ENCODE measurements at places on chromosomes 3 and 15.

DNA sequence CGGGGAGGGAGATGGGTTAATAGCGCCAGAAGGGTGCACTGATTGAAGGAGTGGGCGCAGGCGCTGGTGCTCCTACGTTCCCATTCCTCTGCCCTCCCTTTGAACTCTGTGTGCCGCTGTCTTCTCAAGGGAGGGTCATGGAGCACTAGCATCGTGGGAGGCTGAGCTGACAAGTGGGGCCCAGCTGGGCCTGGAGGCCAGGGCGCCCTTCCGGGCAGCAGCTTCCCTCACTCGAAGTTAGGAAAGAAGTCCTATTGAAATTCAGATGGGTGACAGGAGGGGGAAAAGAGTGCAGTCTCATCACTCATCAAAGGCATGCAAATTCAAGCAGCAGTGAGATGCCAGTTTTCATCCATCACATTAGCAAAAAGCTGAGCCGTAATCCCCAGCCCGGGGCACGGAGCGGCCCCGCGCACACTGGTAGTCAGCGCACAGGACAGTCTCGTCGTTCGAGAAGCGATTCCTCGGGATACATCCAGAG is 128.2 kb downstream of the LRRK1 start:
- DNase-seq: no peak

GRCh38 chr3:45737234-45737633 is 48.0 kb downstream of the SACM1L start:
- DNase-seq: no peak

GRCh38 chr3:62493109-62493801 is 119.9 kb upstream of the FEZF2 start:
- no peak for DNase-seq

DNA sequence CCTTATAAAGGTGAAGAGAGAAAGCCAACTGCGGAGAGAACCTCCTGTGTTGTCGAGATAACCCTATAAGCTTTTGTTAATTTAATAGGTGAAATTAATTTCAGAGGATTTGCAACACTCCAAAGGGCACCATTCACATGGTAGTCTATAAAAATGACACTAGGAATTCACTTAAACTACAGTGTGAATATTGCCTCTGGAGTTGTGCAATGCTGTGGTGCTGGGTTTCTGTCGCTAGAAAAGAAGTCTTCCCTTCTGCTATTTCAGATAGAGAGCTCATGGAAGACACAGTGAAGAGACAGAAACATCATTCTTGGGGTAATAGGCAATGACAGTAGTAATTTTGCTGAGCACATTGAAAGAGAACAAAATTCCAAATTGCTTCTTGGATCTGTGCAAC is 28.8 kb upstream of the PROK2 start:
- DNase-seq: no peak

DNA sequence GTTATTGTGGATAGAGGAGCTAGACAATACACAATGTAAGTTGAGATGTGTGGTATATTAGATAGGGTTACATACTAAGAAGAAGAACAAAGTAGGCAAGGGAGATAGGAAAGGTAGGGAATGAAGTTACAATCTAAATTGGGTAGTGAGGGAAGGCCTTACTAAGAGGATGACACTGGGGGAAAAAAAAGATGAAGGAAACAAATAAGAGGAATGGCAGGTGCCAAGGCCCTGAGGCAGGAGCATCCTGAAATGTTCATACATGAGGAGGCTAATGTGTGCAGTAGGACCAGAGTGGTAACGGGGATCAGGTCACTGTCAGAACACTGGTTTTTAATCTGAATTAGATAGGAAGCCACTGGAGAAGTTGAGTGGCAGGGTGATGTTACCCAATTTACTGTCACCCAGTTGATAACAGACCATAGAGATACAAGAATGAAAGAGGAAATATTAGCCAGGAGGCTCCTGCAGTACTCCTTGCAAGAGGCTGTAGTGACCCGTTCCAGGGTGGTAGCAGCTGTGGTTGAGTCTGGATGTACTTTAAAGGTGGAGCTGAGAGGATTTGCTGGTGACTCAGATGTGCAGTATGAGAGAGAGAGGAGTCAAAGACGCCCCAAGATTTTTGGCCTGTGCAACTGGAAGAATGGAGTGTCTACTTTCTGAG is 14.4 kb downstream of the RTP1 start:
- DNase-seq: peak; percentile 27

DNA sequence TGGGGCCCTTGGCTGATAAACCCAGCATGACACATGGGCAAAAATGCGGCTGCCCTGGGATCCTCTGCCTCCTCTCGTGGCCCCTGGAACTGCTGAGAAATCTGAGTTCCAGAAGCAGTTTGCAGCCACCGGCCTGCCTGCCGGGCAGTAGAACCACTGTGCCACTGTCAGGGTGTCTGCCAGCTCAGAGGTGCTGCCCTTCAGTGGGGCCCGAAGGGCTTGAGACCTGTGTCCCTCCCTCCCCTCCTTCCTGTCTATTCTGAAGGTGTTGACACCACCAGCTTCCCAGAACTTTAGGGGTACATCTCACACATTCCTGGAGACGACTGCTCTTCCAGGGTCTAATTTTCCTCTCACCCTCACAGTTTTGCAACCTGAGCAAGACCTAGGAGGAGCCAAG is 88.2 kb upstream of the POMGNT2 start:
- DNase-seq: no peak

GRCh38 chr15:82003916-82004315 is 41.9 kb downstream of the MEX3B start:
- no peak for DNase-seq

GRCh38 chr3:108227131-108227530 is 4.9 kb upstream of the IFT57 start:
- no peak for DNase-seq

GRCh38 chr15:71313806-71314205 is 198.5 kb downstream of the THSD4 start:
- DNase-seq: peak; percentile 50

- DNase-seq: peak; percentile 80
Measured at GRCh38 chr15:31953478-31953877, 76.8 kb upstream of the CHRNA7 start.

DNA sequence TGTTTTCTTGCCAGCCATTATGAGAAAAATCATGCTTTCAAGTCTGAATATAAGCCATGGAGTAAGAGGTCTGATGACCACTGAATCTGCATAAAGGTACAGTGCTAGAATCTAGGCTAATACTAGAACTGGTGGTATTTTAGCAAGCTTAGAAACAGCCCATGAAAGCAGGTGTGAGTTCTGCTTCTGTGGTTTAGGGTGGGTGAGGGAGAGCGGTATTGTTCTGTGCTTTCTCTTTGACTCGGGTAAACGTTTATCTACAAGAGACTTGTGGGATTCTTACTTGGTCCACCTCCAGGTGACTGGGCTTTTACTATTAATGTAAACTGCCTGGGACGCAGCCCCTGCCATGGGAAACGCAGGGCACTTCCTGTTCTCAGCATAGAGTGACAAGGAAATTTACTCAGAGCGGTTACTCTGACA is 55.2 kb downstream of the PGPEP1L start:
- DNase-seq: no peak

- DNase-seq: no peak
Measured at GRCh38 chr15:57943171-57943570, 122.3 kb downstream of the ALDH1A2 start.

DNA sequence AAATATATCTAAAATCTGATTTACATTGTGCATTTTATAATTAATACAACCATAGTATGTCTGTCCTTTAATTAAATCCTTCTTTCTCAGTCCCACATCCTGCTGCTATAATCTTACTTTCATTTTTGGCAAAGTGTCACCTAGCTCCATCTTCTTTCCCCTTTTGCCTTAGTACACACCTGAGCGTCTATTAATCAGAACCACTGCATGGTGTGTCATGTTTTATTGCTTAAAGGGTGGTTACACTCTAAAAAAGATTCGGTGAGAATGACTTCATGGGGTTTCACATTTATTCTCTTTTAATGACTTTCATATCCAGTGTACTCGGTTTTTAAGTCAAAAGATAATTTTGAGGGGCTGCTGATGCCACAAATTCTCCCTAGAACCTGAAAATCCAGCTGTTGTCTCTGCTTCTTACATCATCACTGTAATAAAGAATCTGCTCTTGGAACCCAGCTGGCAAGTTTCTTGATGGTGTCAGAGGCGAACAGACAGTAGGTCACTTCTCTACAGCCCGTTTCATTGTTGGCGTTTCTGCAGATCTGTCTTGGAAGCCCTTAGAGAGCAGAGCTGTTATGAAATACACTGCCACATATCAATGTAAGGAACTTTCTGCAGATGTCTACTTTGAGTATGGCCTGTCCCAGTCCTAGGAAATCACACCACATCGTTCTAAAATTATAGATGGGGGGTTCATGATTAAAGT is 99.7 kb downstream of the TIGIT start:
- no peak for DNase-seq

DNA sequence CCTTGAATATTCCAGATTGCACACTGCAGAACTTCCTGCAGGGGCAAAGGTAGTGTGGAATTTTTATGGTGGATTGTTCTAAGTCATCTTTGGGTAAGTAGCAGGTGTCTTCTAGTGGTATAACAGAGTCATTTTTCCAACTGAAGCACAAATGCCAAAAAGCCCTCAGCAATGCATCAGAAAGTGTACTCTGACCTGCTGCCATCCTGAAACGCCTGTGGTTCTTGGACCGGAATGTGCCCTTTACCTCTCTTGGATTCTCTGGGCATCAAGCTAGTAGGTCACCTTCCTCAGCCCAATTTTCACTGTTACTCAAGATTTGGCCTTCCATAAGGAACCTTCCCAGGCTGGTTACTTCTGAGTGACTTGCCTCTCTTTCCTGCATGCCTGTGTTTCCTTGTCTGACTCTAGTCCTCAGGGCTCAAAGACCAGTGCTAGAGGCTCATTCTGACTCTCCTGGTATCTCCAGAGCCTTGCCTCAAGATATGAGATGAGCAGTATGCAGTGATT is 4.8 kb downstream of the CLSTN2 start:
- no peak for DNase-seq

- DNase-seq: no peak
Measured at GRCh38 chr3:79263423-79263822, 504.4 kb downstream of the ROBO1 start.

DNA sequence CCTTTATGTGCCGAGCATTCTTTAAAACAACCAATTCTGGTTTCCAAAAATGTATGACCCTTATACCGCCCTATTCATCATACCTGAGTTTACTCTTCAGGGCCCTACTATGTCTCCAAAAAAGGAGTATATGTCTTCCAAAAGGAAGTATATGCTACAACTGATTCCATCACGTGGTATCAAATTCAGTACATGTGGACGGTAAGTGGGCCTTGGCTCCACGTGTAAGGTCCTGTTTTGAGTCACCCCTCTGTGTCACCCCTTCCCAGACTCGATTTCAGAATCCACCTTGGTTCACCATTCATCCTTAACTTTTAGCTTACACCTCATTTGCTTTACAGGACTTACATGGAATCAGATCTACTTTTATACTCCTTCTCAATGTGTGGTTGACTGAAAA is 37.8 kb downstream of the ABHD2 start:
- no peak for DNase-seq

- no peak for DNase-seq
Measured at GRCh38 chr15:99669250-99669649, 64.0 kb downstream of the LYSMD4 start.

- peak; percentile 39 for DNase-seq
Measured at GRCh38 chr3:105354429-105354828, 12.3 kb upstream of the ALCAM start.

DNA sequence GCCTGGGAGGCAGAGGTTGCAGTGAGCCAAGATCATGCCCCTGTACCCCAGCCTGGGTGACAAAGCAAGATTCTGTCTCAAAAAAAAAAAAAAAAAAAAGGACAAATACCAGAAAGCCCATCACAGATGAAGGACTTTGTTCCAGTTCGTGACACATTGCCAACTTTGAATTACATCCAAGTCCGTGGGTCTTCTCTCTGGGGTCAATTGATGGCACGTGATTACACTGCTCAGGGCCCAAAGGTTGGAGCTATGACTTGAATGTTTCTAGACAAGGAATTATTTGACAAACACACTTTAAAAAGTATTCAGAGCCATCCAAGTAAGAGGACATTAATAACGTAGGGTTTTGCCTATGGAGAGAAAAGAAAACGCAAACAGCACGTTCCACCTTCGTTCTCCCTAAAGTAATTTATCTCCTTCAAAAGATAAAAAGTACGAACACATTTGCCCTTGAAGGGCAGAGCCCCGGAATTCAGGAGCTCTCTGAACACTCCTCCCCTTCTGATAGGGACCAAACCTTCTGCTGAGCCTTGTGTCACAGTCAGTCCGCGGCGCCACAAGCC is 31.3 kb upstream of the ST3GAL6 start:
- DNase-seq: no peak

- DNase-seq: no peak
Measured at GRCh38 chr3:189630767-189631372, 319 bp upstream of the TP63 start.

GRCh38 chr3:182583545-182583944 is 209.8 kb upstream of the ATP11B start:
- no peak for DNase-seq

DNA sequence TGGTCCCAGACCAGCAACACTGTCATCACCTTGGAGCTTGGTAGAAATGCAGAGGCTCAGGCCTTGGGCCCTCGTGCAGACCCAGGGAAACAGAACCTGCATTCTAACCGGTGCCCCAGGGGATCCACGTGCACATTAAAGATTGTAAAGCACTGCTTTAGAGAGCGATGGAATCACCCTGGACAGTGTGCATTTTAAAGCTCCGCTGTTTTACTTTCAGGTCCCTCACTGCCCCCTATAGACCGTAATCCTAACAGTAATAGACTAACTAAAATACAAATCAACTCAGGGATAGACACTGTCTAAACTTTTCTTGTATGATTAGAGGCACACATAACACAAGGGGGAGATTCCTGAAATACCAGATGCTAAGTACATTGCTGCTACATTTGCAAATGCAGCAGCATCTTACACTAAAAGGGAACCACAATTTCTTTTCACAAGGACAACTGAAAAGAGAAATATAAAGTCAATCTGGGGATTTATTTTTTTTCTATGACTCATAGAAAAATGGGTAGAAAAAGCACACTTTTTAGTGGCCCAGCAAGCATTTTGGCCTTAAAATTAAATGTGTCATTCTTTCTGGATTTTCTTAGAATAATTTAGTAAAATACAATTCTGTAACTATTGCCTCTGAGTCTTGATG is 10.5 kb upstream of the SH3GL3 start:
- peak; percentile 71 for DNase-seq

- DNase-seq: no peak
Measured at GRCh38 chr3:53043738-53044137, 2.1 kb downstream of the SFMBT1 start.

DNA sequence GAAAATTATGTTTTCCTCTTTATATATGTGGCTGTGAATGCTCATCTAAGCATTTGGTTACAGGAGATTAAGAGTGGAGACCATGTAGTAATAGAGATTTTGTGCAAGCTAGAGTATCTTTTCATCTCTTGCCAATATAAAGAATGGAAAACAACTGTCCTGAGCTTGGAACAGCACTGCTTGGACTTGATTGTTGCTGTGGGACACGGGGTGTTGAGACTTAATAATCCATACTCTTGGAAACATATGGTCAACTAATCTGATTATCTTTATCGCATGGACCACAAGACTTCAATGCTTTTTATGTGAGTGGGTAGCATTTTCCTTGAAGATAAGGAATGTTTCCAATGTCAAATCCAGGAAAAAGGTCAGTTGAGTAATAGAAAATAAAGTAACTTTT is 806.3 kb downstream of the DIPK2A start:
- no peak for DNase-seq
